Osteoblast (primary cell): ENCODE measurements at places on chromosomes 1 and 21. TPM values are rescaled to one million over a fixed set of nuclear protein-coding genes. Genes with fewer than 3 reads are reported as not detected.

NECTIN4 gene
- under 0.01 TPM in 2 replicates for total RNA-seq

CD1C gene
- not detected in 2 replicates for total RNA-seq

VSIG8 gene
- not detected in 2 replicates for total RNA-seq

CELA2A gene
- not detected in 2 replicates for total RNA-seq

FCER1G gene
- total RNA-seq = 0.29 and 0.72 TPM in 2 replicates
